Activated naive CD8-positive, alpha-beta T cell treated with anti-CD3 and anti-CD28 coated beads for 36 hours (primary cell): ENCODE measurements at places on chromosomes 1 and 21.

- no peak for DNase-seq
Observed at GRCh38 chr1:98019747-98020146, 98.9 kb upstream of the DPYD start.

DNA sequence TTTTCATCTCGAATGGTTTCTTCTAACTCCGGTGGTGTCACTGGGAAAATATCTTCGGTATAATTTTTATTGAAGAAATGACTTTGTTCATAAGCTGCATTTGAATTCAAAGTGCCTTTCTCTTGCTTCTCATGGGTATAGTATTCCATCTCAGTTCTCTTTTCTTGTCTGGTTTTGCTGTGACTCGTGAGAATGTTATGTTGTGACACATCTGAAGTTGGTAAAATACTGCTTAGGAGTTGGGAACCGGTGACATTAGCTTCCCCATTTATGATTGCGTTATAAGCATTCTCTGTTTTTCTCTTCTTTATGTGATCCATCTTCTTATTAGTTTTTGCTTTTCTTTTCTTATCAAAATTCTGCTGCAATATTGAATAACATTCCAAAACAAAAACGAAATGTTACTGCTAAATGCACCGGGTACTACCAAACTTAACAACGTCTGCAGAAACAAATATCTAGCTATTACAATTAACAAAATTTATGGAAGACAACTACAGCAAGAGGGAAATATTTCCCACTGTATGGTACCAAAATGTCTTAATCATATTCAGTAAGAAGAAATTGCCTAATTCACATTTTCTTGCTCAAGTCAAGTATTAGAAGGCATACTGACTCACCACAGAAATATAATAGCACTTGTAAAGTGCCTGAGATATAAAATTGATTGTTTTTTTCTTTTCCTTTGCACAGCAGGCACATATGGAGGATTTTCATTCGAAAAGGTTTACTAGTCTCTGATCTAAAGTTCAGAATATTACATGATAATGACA lies 15.5 kb downstream of the LRIF1 start:
- no peak for DNase-seq

GRCh38 chr1:207966521-207966920 lies 55.6 kb upstream of the CD34 start:
- no peak for DNase-seq

GRCh38 chr1:113219377-113219776 lies 146.4 kb downstream of the LRIG2 start:
- no peak for DNase-seq

- no peak for DNase-seq
Observed at GRCh38 chr1:225567789-225568188, 85.1 kb downstream of the ENAH start.
